ENCODE measurements at places on chromosomes 13 and 19.

GRCh38 chr13:21901336-21901735, 230.5 kb downstream of the FGF9 start:
- DNase-seq: no peak

GRCh38 chr13:33213024-33213768, 72.4 kb downstream of the STARD13 start:
- no peak for DNase-seq

GRCh38 chr19:7607212-7607873, 11.7 kb downstream of the CAMSAP3 start:
- DNase-seq: no peak

DNA sequence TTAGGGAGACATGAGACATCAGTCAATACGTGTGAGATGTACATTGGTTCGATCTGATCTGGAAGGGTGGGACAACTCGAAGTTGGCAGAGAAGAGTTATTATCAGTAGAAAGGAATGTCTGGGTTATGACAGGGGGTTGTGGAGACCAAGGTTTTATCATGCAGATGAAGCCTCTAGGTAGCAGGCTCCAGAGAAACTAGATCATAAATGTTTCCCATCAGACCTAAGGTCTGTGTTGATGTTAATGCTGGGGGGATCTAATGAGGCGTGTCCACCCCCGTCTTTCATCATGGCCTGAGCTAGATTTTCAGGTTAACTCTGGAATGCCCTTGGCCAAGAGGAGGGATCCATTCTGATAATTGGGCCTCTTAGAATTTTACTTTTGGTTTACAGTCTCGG, 187.0 kb upstream of the KL start:
- DNase-seq: no peak

DNA sequence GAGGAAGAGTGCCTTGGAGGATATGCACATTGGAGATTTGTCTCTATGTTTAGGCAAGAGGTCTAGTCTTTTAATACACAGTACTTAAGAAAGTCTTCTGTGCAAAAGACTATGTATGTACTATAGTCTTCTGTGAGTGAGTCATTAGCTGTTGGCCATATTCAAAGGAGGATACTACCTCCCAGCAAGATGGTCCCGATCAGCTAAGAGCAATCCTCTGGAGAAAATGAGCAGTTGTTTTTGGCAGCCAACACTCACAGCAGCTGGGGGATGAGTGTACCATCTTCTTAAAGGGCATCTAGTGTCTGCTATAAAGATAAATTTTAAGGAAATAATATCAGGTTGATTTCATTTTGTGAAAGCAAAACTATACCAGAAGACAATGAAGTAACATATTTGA, 487.8 kb downstream of the KCTD12 start:
- DNase-seq: no peak

DNA sequence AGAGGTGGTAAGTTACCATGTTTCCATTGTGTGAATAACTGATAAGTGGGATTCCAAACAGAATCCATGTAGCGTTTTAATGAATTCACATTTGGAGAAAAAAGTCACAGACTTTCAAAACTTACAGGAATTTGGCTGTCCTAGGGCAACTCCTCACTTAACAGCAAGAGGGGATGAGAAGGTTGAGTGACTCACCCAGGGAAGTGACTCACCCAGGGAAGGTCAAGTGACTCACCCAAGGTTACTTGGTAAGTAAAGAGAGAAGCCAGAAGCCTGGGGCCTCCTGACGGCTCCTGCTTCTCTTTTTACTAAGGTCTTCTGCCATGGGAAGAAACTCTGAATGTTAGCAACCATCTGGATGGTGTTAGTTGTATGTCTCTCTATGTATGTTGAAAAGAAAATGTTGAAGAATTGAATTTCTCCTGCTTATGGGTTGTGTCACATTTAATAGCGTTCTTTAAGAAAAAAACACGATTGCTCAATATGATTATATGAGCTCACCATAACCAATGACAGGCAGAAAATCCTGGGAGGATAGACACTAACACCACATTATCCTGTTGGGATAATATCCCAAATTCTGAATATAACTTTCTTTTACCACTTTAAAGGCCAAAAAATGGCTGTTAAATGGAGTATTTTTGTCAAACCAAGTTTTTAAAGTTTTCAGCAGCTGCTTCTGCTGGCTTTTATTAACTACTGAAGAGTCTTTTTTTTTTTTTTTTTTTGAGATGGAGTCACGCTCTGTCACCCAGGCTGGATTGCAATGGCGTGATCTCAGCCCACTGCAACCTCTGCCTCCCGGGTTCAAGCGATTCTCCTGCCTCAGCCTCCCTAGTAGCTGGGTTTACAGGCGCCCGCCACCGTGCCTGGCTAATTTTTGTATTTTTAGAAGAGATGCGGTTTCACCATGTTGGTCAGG, 195.6 kb downstream of the GGACT start:
- peak; percentile 10 for DNase-seq

- DNase-seq: no peak
These were observed 33.2 kb downstream of the CCL25 start for GRCh38 chr19:8085598-8086408.

DNA sequence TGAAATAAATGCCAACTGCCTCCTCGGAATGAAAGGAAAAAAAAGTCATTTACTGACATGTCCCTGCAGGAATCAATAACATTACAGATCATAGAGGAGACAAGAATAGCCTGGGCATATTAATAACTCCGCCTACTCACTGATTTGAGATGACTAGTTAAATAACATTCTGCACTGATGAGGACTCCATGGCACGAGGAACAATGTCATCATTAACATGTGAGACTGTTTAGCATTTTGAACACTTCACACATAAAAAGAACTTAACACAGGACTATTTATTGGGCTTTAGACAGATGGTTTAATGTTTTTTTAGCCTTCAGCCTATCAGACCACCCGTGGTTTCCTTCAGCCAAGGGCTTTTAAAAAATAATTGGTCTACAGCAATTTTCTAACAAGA, 170.1 kb downstream of the OLFM4 start:
- no peak for DNase-seq

GRCh38 chr13:50866817-50867636, 23.5 kb upstream of the DLEU7 start:
- DNase-seq: no peak

DNA sequence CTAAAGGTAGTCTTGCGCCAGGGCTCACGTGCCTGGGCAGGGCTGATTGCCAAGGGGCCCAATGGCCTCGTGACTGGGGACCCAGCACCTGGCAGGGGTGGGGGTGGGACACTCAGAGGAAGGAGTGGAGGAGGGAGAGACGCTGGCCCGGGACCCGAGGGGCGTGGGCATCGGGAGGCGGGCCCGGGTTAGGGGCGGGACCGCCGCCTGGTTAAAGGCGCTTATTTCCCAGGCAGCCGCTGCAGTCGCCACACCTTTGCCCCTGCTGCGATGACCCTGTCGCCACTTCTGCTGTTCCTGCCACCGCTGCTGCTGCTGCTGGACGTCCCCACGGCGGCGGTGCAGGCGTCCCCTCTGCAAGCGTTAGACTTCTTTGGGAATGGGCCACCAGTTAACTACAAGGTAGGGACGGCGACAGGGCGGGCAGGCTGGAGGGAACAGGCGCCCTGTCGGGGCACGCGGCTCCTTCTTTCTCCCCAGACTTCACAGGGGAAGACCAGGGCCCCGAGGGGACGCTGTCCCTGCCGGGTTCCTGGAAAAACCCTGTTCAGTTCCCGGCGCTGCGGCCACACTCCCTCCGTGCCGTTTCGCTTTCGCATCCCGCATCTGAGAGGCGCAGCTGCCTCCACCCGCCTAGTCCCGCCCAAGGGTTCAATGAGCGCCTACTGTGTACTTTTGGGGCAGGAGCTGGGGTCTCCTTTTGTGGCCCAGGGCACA, at the start of gene IFI30:
Gene IFI30, plus strand, starts transcription at position 242 of the 717 bp plus-strand sequence. Its CDS starts 29 bp downstream, at position 271.
- no peak for DNase-seq

- DNase-seq: no peak
These were observed 96.3 kb upstream of the TNFSF11 start for GRCh38 chr13:42477596-42478190.

- no peak for DNase-seq
These were observed 48.4 kb downstream of the DNAJC15 start for GRCh38 chr13:43071824-43072223.

DNA sequence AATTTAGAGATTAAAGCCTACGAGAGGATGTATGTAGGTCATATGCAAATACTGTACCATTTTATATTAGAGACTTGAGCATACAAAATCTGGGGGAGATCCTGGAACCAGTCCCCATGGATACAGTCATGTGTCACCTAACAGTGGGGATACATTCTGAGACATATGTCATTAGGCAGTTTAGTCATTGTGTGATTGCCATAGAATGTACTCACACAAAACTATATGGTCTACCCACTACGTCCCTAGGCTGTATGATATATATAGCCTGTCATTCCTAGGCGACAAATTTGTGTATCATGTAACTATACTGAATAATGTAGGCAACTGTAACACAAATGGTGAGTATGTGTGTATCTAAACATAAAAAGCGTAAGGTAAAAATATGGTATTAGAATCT, 62.8 kb downstream of the WDFY2 start:
- no peak for DNase-seq

DNA sequence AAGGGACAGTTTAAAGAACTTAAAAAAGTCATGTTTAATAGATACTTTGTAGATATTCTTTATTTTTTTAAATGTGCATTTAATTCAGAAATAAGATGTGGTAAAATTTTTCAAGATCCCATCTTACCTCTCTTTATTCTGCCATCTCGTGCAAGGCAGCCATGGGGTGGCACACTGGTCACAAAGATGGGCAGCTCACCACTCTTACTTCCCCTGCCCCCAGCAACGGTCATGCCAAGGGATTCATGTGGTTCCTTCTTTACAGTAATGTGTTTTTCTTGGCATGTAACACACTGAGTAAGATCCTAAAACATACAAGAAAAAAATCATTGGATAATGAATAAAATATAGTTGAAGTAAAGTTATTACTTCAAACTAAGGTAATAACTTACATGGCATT, 64.2 kb downstream of the LNX2 start:
- DNase-seq: no peak

- no peak for DNase-seq
These were observed 276.8 kb downstream of the TEX29 start for GRCh38 chr13:111597191-111597611.

DNA sequence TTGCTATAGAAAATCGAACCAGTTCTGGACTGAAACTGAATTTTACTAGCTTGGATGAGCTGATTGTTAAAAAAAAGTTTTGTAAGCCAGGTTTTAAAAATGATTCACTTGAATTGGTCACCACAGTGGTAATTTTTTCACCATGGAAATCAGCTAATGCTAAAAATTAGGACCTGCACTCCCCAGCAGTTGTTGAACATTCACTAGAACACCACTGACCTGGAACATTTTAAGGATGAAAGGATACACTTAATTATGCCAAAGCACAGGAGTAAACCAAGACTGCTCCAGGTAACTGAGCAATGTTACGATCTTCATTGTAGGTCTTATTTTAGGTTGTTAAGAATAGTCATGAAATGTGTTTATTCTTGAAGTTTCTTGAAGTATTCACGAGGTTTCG, 1342.6 kb upstream of the SPRY2 start:
- DNase-seq: no peak

DNA sequence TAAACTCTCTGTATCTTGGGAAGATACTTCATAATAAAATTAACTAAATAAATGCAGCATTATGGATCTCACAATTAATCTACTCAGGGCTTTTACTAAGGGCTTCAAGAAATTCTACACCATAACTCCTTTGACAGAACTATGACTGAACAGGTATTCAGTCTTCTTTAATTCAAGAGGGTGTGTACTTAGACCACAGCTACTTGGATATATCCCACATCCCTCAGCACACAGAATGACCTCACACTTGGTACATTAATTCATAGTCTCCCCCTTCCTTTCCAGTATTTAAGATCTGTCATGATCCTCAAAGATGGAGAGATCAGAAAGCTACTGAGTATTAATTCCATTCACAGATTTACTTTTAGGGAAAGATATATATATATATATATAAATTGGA, 11.6 kb downstream of the DIAPH3 start:
- DNase-seq: no peak

DNA sequence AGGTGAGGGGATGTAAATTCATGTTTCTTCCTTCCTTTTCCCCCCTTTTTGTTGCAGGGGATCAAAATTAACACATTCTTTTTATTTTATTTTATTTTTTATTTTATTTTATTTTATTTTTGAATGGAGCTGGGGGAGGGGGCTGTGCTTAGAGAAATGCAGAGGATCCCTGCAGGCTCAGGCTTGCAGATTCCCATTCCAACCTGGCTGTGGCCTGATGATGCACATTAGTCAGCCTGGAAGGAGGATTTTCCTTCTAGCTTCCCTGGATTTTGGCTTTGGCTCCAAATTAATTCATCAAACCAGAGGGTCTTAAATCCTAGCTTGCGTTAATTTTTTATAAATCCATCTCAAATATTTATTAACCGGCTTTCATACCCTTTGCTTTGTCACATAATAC, 67.0 kb downstream of the FREM2 start:
- no peak for DNase-seq

- DNase-seq: no peak
These were observed 4.2 kb downstream of the PGPEP1 start for GRCh38 chr19:18344582-18344950.

- no peak for DNase-seq
These were observed 4.2 kb downstream of the CYTH2 start for GRCh38 chr19:48473161-48473966.

DNA sequence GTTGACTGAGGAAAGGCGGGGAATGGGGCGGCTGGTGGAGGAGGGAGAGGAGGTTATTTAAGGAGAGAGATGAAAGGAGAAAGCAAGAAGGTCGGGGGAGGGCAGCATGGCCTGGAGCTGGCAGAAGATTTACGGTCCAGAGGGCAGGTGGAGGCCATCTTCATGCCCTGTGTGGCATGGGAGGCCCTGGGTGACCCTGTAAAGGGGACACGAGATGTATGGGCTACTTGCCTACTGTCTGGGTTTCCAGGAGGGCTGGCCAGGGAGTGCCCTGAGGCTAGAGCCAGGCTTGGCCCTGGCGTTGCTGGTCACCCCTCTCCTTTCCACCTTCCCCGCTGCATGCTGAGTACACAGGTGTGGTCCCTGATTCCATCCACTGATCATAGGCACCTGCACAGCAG, 6.1 kb downstream of the WTIP start:
- DNase-seq: no peak

DNA sequence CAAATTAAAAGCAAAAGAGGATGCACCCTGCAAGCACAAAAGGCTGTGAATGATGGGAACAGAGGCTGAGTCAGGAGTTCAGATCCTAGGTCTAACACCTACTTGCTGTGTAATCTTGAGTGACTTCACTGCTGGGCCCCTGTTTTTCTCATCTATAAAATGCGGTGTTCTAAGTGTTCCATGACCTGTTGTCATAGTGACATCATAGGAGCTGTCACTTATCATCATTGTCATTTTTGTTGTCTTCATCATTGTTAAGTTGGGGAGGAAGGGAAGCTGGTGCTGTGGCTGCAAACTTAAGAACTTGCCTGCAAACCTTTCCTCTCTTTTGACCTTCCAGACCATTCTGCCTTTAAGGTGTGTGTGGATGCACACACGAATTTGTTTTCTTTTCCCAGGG, 20.6 kb downstream of the ACSBG2 start:
- no peak for DNase-seq

DNA sequence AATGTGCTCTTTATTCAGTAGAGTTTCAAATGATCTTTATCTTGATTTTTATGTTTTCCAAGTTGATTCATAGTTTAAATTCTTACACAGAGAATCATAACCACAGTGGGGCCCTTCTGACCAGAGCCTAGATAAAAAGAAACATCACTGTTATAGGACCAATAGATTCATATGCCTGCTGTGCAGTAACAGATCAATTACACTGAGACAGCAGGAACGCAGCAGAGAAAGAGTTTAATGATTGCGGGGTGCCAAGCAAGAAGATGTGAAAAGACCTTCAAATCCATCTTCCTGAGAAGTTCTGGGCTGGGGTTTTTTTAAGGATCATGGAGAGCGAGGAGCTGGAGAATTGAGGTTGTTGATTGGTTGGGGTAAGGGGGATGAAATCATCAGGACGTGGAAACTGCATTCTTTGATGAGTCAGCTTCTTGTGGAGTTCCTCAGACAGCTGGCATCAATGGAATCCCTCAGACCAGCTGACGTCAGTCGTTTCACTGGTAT, 346.6 kb downstream of the TBC1D4 start:
- no peak for DNase-seq
